Activated CD4-positive, alpha-beta T cell treated with anti-CD3 and anti-CD28 coated beads, Interleukin-2, amount 10 ng/mL, durations not matched to agents 7 days and 5 days (primary cell): ENCODE measurements at places on chromosomes 3 and 15.

GRCh38 chr3:8853081-8853480 lies 83.7 kb upstream of the OXTR start:
- H3K27ac ChIP-seq, result no peak overlapping the region
- no peaks in the 10 kb centered on the region for H3K36me3 ChIP-seq
- H3K4me1 ChIP-seq, result no peaks in the 10 kb centered on the region
- H3K4me3 ChIP-seq, result no peak overlapping the region

DNA sequence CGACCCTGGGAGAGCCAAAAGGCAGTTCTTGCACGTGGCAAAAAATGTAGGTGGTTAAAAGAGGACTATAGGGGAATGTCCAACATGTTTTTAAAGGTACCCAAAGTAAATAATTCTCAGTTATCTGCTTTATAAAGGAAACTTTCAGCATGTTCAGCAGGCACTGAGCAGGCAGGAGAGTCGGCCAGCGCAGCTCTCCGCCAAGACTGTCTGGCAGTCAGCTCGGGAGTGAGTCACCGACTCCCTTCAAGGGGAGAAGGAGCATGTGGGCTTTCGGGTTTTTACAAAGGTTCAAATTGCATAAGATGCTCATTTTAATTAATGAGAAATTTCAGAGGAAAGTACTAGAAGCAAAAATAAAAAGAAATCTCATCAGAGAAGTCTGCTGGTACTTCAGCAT lies 7.0 kb downstream of the GABRA5 start:
- peaks cover 7% of the 10 kb centered on the region for H3K27me3 ChIP-seq
- no peaks in the 10 kb centered on the region for H3K36me3 ChIP-seq
- H3K4me1 ChIP-seq, result no peaks in the 10 kb centered on the region
- DNase-seq, result no peak

DNA sequence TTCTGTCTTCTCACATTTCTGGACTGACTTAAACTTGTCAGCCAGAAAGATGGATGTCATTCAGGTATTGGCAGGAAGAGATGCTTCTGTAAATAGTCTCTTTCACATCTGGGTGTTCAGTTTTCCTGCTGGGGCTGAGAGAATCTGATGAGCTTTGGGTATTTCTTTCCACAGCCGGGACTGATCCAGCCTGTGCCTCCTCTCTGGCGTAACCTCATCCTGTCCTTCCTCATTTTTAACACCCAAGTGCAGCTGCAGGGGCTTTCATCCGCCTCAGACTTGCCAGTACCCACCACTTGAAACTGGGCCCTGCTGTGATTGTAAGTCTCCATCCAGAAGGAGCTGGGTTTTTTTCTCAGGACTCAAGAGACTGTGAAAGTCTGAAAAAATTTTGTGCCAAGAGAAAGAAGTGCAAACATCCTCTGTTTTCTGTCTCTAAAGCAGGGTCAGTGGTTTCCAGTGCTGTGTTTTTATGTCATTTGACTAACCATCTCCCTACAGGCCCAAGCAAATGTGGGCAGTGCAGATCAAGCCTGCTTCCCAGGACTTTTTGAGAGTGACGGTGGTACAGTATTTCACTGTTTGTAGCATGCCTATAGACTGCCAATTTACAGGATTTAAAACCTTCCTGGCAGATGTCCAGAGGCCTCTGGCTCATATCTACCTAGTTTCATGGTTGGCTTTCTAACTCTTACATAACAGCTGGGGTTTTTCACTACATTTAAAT lies 342.7 kb downstream of the PTPRG start:
- H3K4me1 ChIP-seq, result no peaks in the 10 kb centered on the region
- no peak overlapping the region for H3K27ac ChIP-seq
- H3K27me3 ChIP-seq, result no peaks in the 10 kb centered on the region

GRCh38 chr15:45641374-45641781 lies 6.5 kb downstream of the SQOR start:
- no peaks in the 10 kb centered on the region for H3K27me3 ChIP-seq
- H3K4me3 ChIP-seq, result no peak overlapping the region
- peaks cover 78% of the 10 kb centered on the region for H3K4me1 ChIP-seq
- no peak for DNase-seq
- no peak overlapping the region for H3K27ac ChIP-seq
- H3K36me3 ChIP-seq, result peaks cover 66% of the 10 kb centered on the region
